ENCODE measurements at places on chromosomes 7 and 10. TPM values are rescaled to one million over a fixed set of nuclear protein-coding genes. Genes with fewer than 3 reads are reported as not detected.
A peak's percentile ranks its signal among the peaks of the same experiment; 100 is the strongest.

DNA sequence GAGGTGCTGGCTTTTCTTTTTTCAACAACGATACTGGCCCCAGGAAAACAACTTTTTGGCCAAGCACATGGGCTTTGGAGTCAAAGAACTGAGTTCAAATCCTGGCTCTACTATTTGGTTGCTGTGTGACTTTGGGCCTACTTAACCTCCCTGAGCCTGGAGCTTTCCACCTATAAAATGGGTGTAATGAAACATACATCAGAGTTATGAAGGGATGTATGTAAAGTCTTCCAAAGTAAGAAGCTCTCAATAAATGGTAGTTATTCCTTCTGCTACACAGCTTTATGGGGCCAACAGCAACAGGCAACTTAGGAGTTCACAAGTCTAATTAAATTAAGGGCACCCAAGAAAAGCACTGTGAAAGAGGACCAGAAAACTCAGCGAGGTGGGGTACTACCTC, 33.0 kb downstream of the ZNF777 start:
- no peak for DNase-seq

DNA sequence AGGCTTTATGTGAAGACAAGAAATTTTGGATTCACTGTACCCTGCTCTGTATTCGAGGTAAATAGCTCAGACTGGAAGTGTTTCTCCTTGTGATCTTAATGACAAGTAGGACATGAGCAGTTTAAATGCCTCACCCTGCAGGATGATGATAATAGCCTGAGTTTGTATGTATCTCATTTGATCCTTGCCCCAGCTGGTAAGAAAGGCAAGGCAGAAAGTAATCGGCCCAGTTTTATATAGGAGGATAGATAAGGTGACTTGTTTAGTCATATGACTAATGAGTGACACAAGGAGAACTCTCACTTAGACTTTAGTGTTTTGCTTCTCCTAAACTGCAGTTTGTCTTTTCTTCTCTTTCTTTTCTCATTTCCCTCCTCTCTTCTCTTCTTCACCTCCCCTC, 372.6 kb downstream of the PHF14 start:
- DNase-seq = no peak

DNA sequence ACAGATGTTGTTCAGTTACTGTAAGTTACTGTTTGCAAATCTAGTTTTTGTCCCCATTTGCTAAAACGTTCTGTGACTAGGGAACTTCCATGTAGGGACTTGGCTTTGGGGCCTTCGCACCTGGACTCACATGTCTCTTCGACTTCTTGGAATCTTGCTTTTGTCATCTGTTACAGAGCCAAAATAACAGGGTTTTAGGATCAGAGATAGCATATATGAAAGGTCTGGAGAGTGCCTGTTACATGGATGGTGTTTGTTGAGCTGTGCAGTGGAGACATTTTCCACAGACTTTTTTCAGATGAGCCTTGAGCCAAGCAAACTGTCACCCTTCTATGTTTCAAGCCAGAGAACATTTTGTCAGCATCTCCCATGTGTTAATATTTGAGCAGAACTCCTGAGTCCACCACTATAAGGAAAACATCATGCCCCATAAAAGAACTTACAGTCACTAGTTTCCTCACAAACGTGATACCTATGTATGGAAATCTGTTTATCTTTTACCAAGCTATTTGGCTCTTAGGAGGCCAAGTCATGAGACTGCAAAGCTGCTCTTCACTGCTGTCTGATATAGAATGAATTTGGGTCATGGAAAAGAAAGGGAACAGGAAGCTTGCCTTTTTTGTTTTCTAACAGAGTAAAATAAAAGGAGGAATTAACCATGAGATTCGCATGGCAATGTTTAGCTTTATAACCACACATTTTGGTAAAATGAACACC, 818.6 kb upstream of the IGFBP3 start:
- no peak for DNase-seq

GRCh38 chr7:122550545-122550944, 148.4 kb downstream of the RNF133 start:
- DNase-seq = no peak

DNA sequence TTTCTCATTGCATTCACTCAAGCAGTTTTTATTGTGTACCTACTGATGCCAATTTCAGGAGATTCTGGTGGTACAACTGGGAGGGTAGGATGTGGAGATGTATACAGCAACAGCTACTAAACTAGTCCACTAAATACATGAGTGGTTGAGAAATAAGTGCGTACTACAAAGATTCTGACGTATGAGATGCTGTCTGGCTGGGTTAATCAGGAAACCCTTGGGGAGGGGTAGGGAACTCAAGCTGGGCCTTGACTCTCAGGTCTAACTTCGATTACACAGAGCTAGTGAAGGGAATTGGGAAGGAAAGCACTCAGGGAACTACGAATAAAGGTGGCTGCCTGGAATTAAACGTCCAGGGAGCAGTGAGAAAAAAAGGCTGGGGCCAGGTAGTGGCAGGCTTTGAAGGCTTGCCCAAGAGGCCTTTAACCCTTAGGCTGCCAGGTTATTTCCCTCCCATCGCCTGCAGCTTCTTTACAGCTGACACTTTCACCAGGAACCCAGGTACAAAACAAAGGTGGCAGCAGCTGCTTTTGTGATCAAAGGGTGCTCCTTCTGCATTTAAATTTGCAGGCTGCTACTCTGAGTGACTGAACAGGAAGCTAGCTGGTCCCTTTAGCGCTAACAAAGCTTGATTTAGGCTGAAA, 3.2 kb downstream of the MMS19 start:
- DNase-seq = no peak

GRCh38 chr7:47580175-47580706, 1.7 kb downstream of the TNS3 start:
- no peak for DNase-seq

GRCh38 chr10:79046741-79047583, 21.8 kb upstream of the ZMIZ1 start:
- no peak for DNase-seq

GRCh38 chr10:2978111-2978510, 89.2 kb upstream of the PFKP start:
- peak; percentile 46 for DNase-seq

DNA sequence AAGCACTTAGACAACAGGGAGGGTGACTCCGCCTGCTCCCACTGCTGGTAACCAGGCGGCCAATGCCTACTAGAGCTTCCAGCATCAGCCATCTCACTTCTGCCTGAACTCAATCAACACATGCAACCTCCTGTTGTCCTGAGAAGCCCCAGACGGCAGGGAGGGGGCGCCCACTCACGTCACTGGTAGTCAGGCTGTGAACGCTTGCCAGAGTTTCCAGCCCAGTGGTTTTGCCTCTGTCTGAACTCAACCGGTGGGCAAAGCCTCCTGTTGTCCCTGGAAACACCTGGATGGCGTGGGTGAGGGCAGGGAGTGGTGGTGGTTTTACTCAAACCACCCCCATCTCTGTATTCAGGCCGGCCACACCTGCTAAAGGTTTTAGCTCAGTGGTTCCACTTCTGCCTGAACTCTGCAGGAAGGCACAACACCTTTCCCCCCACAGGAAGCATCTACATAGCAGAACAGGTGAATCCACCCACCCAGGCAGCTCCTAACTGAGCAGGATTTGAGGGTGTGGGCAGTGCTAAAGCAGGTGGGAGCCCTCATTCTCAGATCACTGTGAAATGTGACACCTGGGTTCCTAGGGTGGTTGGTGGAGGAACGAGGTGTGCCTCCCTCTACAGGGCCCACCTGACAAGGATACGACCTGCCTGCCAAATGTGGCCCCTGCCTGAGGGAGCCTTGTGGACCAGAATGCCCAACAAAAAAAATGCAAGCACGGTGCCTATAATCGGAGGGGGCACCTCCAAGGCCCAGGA, 563.0 kb upstream of the SEMA3D start:
- DNase-seq = no peak

- DNase-seq = no peak
Measured at GRCh38 chr7:152660021-152660420, 15.9 kb downstream of the XRCC2 start.

DNA sequence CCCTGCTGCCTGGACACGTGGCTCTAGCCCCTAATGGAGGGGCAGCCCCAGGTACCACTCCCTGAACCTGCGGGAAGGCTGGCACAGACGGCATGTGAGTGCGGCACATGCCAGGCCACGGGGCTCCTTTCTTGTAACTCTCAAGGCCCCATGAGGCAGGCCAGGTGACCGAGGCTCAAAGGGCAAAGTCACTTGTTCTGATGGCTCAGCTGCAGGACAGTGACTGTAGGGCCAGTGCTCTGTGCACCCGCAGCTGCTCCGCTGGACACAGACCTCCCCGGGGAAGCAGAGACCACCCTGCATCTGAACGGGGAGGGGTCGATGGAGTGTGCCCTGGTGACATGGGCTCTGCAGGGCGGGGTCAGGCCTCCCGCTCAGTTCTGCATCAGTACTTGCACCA, 55.3 kb downstream of the PTPRE start:
- DNase-seq = no peak

GRCh38 chr7:64183126-64183742, 23.8 kb upstream of the ZNF735 start:
- DNase-seq = no peak

GRCh38 chr7:142012825-142013511, 17.3 kb downstream of the MGAM start:
- no peak for DNase-seq

DNA sequence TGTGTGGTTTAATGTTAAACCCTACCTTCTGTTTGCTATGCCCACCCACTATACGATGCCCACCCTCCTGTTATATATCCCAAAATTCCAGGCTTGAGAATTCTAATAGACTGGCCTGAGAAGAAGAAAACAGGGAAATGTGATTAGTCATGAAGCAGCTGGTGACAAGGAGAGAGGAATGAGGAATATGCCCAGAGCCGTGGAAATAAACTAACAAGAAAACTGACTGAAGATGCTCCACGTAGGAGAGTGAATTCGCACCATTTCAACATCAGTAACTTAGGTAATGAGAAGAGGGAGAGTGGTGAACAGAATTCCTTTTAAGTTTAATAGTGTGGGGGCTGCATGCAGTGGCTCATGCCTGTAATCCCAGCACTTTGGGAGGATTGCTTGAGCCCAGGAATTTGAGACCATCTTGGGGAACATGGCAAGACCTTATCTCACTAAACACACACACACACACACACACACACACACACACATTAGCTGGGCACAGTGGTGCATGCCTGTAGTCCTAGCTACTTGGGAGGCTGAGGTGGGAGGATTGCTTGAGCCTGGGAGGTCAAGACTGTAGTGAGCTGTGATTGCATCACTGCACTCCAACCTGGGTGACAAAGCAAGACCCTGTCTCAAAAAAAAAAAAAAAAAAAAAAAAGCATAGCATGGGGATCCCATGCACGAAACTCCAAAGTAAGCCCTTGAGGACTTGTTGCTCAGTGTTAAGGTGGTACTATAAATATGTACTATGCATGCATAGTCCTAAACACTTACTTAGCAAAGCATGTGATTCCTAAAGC, 16.1 kb upstream of the SYPL1 start:
- no peak for DNase-seq

DNA sequence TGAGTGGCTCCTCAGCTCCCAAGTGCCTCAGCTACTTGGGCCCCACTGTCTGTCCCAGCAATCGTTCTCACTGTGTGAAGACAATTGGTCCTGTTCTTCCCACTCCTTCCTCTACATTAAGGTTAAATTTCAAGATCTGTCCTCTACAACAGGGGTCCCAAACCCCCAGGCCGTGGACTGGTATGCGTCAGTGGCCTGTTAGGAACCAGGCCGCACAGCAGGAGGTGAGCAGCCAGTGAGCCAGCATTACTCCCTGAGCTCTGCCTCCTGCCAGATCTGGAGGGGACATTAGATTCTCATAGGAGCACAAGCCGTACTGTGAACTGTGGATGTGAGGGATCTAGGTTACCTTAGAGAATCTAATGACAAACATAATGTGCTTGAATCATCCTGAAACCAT, 376.9 kb upstream of the FZD8 start:
- DNase-seq = no peak

DNA sequence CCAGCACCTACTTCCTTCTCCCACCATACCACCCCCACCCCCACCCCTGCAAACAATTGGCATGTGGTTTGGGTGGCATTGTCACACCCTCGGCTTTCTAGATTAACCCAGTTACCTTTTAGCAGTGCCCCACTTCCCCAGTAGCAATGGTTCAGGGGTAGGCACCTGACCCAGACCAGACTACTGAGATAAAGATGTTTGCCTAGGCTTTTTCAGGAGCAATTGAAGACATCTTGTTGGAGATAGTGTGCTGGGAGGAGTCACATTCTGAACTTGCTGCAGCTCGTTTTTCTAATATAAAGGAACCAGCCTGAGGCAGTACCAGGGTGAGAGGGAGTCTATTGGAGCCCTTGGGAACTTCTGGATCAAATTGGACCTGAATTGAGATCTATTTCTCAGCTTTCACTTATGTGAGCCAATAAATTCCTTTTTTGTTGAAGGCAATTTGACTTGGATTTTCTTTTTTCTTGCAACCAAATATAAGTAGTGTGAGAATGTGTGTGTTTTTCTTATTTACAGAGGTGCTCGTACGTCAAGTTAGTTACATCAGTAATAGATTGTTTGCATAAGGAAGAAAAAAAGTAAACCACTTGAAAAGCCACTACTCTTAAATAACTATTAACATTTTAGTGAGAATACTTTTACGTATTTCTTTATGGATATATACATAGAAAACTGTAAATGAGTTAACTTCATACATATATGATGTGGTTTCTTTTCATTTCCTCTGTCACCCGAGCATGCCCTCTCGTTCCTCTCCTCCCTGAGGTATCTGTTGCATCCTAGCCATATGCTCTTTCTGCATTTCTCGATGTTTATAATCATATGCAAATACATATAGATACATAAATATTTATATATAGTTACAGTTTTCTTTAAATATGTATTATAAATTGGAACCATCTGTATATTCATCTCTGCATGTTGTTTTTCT, 38.0 kb downstream of the RAB18 start:
- no peak for DNase-seq

GRCh38 chr7:143048827-143049226, 3.3 kb upstream of the OR6V1 start:
- no peak for DNase-seq

DNA sequence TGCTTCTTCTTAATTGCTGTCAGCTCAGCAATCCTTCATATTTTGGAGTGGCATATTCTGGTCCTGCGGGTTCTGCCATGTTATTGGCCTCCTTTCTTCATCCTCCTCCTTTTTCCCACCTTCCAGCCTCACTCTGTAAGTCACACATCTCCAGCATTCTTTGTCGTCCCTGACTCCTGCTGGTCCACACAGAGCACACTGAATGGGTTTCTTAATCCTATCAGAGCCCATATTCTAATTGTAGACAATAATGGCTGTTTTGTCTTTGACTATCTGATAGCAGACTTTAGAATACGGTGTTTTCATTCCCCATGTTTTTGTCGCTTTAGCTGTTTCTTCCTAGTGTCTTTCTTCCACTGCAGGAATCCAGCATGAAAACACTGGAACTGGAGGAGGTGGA, 389.6 kb downstream of the REEP3 start:
- no peak for DNase-seq

GRCh38 chr10:119667562-119668328, 16.6 kb downstream of the BAG3 start:
- DNase-seq = no peak

GRCh38 chr7:73557397-73558257, at the start of gene BCL7B:
Gene BCL7B, minus strand, starts transcription at chr7:73557690. Its CDS starts 112 bp downstream, at chr7:73557578.
- DNase-seq = peak; percentile 42

The TLL2 gene
- 0.20 TPM for total RNA-seq

The ENTPD7 gene
- total RNA-seq = 16.6 TPM

The CALHM1 gene
- not detected for total RNA-seq

The SUN3 gene
- total RNA-seq = not detected

The OR9A4 gene
- 0.10 TPM for total RNA-seq

The CLRN3 gene
- 0.39 TPM for total RNA-seq

The IRF5 gene
- total RNA-seq = 4.2 TPM

The NUTM2A gene
- total RNA-seq = 0.59 TPM
